Esophagus squamous epithelium (tissue), 5 donors: ENCODE measurements at places on chromosomes 5 and 9.

DNA sequence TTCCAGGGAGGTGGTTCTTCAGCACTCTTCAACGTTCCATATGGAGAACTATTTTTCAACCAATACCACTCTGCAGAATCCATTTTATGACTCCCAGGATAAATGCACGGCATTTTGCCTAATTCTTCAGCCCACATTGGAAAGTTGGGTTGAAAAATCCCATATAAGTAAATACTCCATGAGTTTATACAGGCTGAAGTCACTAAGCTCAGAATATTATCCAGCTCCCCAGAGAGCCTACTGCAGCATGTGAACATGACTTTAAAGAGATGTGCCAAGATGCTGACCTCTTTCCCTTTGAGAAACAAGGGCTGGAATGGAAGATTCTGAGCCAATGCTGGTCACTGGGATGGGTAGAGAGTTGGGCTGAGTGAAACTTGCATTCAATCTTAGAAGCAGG is 111.9 kb upstream of the SLIT3 start:
- no peak for DNase-seq

DNA sequence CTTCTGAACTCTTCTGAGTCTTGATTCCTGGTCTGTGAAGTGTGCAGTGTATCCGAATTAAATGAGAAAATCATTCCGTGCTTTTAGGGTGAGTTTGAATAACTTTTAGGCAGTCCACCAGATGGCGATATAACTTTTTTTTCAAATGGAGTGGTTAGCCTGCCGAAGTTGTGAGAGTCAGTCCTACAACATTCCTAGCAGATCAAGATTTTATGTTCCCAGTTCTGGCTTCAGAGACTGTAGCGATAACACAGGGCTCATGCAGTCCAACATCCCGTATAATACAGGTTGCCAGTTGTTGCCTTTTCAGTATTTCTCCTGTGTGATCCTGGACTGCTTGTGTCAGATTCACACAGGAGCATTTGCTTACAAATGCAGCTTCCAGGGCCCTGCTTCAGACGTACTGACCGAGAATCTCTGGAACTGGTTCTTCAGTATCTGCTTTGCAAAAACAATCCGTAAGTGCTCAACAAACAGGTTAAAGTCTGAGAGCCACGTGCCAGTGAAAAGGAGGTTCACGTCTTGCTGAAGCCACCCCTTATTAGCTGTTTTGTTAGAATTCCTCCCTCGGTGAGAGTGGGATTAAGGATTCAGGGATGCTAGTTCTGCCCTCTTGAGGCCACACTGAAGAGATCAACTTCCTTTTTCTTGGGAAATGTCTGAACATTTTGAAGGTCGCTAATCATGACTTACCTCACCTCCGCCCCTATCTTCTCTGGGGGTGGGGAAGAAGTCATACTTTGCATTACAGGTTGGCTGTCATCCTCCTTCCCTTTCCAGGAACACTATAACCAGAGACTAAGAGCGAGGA is 22.8 kb downstream of the SMIM3 start:
- DNase-seq = no peak

- DNase-seq = no peak
Measured at GRCh38 chr9:92179286-92180001, 64.2 kb upstream of the SPTLC1 start.

- no peak for DNase-seq
Measured at GRCh38 chr5:100664140-100664539, 129.0 kb downstream of the FAM174A start.

- no peak for DNase-seq
Measured at GRCh38 chr5:155827949-155828348, 499.0 kb upstream of the SGCD start.

GRCh38 chr9:107810461-107810961 is 320.9 kb upstream of the KLF4 start:
- no peak for DNase-seq

DNA sequence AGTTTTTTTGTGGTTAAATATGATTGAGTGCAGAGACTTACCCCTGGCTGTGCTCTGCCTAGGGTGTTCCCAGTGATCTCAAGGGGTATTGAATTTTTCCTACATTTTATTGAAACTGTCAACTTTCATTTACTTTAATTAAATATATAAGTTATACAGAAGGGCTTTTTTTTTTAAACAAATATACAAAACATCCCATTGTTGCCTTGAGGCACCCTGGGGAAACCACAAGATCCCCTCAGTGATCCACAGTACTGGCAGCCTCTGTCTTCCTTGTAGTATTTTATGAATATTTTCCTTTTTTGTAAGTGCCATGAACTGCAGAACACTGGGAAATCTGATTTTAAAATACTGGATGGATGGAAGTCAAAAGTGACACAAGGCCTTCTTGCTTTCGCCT is 123.7 kb downstream of the TLE1 start:
- no peak for DNase-seq

- DNase-seq = no peak
Measured at GRCh38 chr5:68484307-68485068, 268.9 kb downstream of the PIK3R1 start.

DNA sequence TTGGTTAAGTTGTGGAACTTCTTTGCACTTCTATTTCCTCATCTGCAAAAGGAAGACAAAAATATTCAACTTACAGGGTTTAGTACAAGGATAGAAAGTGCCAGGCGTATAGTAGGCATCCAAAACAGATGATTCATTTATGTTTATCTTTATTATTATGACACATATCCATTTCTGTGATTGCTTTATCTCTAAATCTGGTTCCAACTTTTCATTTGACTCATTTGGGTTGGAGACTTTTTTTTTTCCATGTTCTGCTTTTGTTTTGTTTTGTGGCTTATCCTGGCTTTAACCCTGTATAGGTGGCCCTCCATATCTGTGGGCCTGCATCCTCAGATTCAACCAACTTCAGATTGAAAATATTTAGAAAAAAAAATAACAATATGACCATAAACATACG is 186.7 kb upstream of the SLC24A2 start:
- no peak for DNase-seq

GRCh38 chr9:134891713-134892112 is 11.1 kb downstream of the FCN2 start:
- no peak for DNase-seq

- DNase-seq = no peak
Measured at GRCh38 chr9:20532584-20532983, 89.7 kb downstream of the MLLT3 start.

- no peak for DNase-seq
Measured at GRCh38 chr5:95631991-95632675, 12.2 kb downstream of the GPR150 start.

GRCh38 chr5:177994063-177994462 is 2.0 kb downstream of the PROP1 start:
- no peak for DNase-seq

GRCh38 chr9:4939118-4939561 is 45.9 kb upstream of the JAK2 start:
- DNase-seq = no peak

DNA sequence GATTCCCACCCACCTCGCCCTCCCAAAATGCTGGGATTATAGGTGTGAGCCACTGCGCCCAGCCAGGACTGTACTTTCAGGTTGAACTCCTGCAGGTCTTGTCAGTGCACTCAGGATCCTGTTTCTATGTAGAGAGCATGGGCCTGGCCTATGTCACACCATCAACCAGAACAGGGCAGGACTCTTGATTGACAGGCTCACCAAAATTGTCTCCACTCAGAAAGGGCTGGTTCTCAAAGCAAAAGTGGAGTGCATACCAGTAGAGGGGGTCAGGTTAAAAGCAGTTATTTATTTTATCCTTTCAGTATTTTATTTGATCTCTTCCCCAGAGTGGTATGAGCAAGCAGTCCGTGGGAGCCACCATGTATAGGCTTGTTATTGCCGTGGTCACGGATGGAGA is 27.4 kb upstream of the POU4F3 start:
- no peak for DNase-seq

- no peak for DNase-seq
Measured at GRCh38 chr5:138233280-138233679, 20.2 kb upstream of the CDC23 start.

- DNase-seq = no peak
Measured at GRCh38 chr9:90419221-90419851, 223.3 kb downstream of the DIRAS2 start.

- no peak for DNase-seq
Measured at GRCh38 chr5:124729720-124730359, 16.6 kb downstream of the ZNF608 start.

DNA sequence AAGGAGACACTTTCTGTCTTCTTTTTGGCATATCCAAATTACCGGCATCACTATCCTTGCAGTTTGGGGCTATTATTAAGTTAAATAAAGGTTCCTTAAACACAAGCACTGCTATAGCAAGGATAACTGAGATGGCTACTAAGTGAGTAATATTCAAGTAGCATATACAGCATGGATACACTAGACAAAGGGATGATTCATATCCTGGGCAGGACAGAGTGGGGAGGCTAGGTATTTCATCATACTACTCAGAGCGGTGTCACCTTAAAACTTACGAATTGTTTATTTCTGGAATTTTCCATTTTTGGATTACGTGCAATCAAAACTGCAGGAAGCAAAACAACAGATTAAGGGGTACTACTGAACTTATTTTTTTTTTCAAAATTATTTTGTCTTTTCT is 54.1 kb downstream of the FER start:
- DNase-seq = no peak

DNA sequence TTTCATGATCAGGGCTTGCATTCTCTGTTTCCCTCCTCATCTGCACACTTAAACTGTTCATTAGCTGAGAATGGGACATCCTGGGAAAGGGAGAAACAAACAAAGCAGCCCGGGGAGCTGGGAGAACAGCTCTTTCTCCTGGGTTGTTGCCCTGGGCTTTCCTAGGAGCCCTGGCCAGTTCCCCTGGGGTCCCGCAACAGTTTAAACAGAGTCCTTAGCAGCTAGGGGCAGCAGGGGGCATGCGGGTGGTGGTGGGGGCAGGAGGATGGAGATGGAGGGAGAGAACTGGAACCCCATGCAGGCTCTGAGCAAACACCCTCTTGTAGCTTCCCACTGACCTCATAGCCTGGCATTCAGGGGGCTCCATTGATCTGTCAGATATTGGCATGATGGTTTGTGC is 209.1 kb upstream of the TBCA start:
- no peak for DNase-seq

GRCh38 chr9:99505936-99506335 is 283.9 kb downstream of the SEC61B start:
- DNase-seq = no peak

- DNase-seq = no peak
Measured at GRCh38 chr5:131260895-131261294, 3.0 kb upstream of the CDC42SE2 start.

DNA sequence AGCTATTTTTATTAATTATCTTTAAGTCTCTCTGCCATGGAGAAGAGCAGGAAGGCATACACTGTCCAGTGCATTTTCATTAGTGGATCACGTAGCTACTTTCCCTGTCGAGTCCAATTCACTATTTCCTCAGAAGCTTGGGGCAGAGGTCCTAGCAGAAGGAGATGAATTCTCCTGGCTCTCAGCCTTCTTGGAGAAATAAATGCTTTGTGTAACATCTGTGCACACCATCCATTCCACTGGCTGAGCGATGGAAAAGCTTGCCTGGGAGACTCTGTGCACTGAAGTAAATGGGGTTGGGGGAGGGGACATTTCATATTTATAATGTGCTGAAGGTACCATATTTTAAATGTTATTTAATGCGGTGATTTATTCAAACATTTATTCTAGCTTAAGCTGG is 23.4 kb downstream of the PROP1 start:
- DNase-seq = no peak

- no peak for DNase-seq
Measured at GRCh38 chr5:61177716-61178115, 15.4 kb upstream of the SMIM15 start.

DNA sequence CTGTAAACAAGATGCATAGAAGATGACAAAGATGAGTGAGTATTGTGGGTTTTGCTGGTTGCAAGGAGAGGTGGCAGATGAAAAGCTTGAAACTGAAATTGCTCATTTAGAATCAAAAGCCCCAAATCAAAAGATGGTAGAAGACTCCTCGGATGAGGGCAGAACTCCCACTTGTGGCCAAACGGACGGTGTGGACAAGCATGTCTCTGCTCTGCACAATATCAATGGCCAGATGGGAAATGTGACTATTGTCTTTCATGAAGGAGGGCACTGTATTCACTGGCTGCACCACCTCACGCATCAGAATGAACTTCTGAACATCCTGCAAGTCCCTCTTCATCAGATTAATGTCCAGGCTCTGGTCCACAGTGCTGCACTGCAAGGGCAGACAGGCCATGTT is 541.7 kb downstream of the MTRR start:
- no peak for DNase-seq

DNA sequence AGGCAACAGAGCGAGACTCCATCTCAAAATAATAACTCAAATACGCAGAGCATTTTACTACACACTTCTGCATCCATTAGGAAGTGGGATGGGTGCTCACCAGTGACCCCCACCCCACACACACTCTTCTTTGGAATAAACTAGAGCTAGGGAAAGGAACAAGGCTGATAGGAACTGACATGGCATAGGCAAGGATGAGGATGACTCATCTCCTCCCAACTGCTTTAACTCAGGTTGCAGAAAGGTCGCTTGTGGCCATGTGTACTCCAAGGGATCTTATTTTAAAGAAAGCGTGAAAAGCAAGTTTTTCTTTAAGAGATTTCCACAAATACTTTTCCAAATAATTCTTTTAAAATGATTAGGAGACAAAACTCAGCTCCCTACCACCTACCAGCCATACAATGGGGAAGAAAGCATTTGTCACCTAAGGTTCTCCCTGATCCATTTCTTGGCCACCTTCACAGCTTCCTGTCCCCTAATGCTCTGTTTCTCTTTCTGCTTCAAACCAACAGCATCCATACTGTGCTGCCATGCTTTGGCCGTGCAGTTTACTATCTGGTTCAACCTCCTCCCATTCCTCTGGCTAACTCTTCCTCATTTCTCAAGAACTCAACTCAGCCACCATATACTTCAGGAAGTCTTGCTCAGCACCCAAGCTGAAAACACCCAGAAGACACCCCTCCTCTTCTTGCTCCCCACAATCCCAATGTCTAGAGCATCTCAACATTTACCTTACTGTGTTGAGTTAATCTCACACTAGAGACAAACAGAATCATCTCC is 211.9 kb downstream of the ACTL7B start:
- no peak for DNase-seq

DNA sequence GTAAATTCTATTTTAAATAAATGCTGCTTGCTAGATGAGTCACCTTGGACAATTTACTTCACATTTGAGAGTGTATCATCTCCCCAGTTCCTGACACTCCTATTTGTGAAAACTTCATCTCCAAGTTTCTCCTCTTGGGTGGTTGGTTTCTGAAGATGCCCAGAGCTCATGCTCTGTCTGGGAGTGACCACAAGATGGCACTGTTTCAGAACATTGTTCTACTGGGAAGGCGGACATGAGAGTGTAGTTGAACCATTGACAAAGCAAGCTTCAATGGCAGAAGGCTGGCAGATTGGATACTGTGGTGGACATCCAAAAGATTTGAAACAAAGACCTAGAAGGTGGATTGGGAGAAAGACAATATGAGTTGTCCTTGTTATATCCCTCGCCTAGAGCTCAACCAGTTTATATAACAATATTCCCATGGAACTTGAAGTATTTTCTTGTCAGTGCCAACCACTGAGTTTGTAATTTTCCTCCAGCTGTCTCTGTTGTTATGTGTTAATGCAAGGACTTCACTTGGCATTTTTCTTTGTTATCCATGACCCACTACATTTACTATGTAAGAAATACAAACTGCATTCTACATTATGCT is 234.3 kb upstream of the ANKH start:
- DNase-seq = no peak
